ENCODE measurements at places on chromosomes 4 and X.

GRCh38 chrX:38975368-38975942, 174.2 kb downstream of the MID1IP1 start:
- no peak for DNase-seq

DNA sequence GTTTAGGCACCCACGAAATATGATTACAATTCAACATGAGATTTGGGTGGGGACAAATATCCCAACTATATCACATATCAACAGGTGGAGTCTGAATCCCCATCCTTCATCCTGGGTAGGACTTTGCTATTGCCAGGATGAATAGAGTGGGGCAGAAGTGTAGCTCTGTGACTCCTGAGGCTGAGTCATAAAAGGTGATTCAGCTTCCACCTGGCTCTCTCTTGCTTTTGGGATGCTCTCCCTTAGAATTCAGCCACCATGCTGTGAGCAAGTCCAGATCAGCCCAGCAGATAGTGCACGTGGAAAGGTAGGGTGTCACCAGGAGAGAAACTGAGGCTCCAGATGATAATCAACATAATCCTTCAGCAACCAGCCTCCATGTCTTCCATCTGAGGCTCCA, 193.8 kb upstream of the BCOR start:
- no peak for DNase-seq

GRCh38 chr4:25284466-25284865, 28.1 kb upstream of the ZCCHC4 start:
- DNase-seq = no peak

DNA sequence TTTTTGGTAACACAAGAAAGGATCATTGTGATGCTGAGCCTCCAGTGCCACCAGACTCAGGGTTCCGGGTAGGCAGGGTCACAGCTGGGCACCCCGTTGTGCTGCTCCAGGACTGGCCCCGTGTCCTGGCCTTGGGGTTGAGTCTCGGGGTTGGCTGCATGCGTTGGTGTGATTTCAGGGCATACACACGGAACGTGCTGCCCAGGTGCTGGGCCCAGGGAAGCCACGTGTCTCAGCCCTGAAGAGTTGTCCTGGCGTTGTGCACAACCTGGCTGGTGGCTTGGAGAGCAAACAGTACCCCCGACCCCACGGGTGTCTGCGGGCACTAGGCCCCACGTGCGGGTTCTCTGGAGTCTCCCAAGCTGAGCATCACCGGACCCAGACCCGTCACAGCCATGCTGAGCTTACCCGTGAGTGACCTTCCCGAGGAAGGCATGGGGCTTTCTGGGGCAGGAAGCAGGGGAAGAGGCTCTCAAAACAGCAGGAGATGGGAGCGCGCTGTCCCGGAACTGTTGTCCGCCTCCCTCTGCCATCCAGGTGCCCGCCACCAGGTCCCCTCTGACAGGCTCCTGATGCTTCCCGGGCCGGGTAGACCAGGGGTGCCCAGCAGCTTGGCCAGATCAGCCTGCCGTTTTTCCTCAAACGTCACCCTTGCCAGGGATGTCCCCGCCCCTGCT, 66.1 kb upstream of the ENPP6 start:
- DNase-seq = no peak

DNA sequence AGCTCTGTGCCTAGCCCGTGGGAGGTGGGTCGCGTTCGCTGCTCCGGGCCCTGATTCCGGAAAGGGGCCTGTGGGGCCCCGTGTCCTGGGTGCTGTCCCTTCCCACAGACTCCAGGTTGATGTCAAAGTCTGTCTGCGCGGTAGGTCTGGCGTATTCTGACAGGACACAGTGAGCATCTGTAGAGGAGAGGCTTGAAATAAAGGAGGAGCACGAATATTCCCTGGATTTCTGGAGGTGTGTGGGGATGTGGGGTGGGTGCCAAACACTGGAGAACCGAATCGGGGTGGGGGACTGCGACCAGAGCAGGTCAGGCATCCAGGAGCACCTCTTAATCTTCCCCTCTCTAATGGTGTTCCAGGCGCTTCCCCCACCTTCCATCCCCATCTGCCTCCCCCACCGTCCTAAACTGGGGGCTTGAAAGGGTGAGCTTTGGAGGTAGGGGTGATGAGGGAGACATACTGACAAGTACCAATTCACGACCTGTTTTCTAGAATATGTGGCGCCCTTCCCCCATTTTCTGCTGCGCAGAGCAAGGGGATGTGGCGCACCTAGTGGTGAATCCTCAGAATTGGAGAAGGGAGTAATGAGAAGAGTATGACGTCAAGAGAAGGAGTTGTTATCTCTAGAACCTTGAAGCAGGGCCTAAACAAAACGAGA, 877 bp downstream of the GPRASP1 start:
- peak; percentile 69 for DNase-seq

- no peak for DNase-seq
These were observed 185.9 kb downstream of the STK32B start for GRCh38 chr4:5237086-5237660.

GRCh38 chrX:46366381-46367207, 178.6 kb downstream of the ZNF674 start:
- DNase-seq = no peak

DNA sequence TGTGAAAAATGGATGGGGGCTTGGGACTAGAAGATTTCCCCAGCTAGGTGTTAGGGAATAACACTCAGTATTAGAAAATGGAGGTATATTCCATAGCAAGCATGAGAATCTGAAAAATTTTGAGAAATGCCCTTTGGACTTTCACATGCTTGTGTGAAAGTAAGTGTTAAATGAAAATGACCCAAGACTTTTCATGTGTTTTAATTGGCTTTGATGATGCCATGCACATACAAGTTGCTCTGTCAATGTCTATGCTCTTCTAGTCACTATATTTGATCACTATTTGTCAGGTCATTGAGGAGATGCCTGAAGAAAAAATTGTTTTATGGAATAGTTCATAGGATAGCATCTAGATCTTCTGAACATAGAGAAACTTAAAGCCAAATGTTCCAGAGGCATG, 147.6 kb downstream of the SH2D1A start:
- no peak for DNase-seq

DNA sequence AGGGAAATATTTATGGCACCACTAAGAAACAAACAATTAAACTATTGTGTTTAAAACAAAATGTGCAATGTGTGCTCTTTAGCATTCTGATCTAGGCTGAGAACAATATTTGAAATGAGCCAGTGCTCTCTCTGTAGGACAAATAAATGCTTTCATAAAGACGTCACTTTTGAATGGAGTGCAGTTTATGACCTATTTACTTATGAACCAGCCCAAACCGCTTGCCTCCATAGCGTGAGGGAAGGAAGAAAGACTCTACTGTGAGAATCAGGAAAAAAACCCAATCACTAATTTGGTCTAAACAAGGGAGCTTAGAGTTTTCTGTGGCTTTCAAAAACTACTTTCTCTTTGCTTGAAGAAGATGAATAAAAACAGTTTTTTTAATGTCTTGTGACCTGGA, 39.4 kb downstream of the SAT1 start:
- DNase-seq = no peak

GRCh38 chr4:149466446-149466845, 349.2 kb downstream of the IQCM start:
- no peak for DNase-seq

GRCh38 chr4:85370400-85371032, 104.4 kb upstream of the ARHGAP24 start:
- no peak for DNase-seq

GRCh38 chr4:151540728-151541388, 131.9 kb downstream of the FHIP1A start:
- DNase-seq = no peak

GRCh38 chr4:8291036-8291682, 21.6 kb downstream of the HTRA3 start:
- DNase-seq = no peak

DNA sequence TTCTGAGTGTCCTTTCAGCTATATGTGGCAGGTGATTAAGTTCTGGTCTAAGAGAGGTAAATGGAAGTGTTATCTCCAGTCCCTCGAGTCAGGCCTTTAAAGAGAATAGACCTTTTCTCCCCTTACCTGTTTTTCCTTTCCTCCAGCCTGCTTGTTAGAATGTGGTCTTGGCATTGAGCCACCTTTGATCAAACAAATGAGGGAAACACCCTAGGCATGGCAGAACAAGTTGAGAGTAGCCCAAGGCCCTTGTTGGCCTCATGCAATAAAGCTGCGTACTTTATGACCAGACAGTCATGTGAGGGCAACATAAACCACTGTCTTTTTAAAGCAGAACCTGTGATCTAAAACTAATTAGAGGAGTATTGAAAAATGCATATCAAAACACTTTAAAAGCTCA, 13.2 kb upstream of the IL13RA2 start:
- DNase-seq = no peak

DNA sequence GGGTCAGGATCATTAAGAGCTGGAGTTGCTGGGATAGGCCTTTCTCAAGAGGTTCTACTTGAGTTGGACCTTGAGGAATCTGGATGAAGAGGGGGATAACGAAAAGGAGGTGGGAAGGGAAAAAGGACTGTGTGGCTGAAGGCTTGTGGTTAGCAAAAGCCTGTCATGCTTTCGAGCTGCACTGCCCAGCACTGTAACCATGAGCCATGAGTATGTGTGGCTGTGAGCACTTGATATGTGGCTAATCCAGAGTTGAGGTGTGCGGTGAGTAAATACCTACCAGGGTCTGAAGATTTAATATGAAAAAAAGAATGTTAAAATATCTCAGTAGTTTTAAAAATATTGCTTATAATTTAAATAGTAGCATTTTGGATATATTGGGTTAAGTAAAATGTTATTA, 11.4 kb downstream of the TMEM165 start:
- no peak for DNase-seq

- no peak for DNase-seq
These were observed 63.8 kb downstream of the CORIN start for GRCh38 chr4:47774079-47774478.

DNA sequence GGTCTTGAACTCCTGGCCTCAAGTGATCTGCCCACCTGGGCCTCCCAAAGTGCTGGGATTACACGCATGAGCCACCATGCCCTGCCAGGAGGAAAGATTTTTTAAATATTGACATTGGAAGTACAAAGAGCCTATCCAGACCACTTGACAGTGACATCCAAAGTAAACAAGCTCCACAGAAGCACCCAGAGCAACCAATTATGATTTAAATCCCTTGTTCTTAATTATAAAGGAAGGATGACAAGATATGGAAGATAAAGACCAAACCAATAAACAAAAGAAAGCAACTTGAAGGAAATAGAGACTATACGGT, 27.7 kb upstream of the RPL34 start:
- DNase-seq = no peak

DNA sequence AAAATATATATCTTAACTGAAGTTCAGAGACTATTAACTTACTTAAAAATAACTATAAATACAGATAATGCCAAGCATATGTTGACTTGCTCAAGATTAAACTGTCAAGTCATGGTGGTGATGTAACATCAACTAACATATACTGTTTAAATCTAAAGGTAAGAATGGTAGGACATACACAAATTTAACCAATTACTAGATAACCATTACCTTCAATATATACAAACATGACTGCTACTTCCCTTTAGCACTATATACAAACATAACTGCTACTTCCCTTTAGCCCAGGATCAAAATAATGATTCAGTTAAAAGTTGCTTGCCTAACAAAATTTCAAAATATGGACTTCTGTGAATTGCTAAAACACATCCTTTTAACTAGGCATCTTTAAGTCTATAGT, 14.9 kb downstream of the HNRNPD start:
- DNase-seq = no peak

GRCh38 chr4:174037049-174037448, 246.4 kb downstream of the FBXO8 start:
- no peak for DNase-seq

DNA sequence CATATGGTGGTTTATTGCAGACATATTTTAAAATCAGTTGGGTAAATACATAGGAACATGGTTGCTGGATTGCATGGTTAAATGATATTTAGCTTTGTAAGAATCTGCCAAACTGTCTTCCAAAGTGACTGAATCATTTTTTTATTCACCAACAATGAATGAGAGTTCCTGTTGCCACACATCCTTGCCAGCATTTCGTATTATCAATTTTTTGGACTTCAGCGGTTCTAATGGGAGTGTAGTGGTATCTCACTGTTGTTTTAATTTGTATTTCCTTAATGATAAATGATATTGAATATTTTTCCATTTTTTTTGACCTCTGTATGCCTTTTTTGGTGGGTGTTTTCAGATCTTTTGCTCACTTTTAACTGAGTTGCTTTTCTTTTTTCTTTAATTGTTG, 1.4 kb upstream of the MTHFD2L start:
- no peak for DNase-seq

DNA sequence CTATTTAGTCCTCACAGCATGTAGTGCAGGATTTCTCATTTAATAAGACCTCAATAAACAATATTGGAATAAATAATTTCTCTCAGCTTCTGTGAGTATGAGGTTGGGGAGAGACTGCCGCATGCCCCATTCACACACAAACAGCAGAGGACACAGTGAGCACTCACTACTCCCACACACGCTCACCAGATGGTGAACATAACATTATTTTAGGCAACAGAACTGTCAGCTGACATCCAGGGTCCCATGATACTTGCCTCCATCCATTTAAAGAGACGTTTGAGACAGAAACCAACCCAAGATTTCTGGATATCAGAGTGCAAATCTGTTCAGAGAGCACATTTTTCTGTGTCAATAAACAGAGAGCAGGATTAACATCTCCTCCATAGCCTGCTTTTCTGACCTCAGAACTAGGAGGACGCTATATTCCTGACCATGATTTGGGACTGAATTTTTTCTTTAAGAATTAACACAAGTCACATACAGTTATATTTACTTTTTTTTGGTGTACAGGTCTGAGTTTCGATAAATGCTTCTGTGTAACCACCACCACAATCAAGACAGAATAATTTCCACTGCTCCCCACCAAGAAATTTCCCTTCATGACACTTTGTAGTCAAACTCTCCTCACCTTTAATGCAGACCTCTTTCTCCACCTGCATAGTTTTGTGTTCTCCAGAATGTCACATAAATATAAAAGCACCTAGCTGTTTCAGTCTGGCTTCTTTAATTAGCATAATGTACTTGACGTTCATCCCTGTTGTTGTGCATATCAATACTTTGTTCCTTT, 16.7 kb downstream of the GPRIN3 start:
- no peak for DNase-seq

GRCh38 chrX:49176421-49177326, 5.0 kb downstream of the PLP2 start:
- no peak for DNase-seq

DNA sequence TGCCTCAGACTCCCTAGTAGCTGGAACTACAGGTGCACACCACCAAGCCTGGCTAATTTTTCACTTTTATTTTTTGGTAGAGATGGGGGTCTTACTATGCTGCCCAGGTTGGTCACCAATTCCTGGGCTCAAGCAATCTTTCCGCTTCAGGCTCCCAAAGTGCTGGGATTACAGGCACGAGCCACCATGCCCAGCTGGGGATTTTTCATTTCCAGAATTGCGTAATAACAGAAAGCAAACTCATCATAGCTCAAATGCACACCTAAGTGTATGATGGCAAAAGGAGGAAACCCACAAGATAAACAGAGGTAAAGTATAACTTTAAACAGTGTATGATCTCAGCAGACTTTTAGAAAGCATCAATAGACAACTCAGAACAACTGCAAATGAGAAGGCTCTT, 56.2 kb downstream of the TEX11 start:
- DNase-seq = no peak

All from activated CD8-positive, alpha-beta memory T cell treated with anti-CD3 and anti-CD28 coated beads for 24 hours (primary cell).